ENCODE measurements at places on chromosomes 12 and 14.

DNA sequence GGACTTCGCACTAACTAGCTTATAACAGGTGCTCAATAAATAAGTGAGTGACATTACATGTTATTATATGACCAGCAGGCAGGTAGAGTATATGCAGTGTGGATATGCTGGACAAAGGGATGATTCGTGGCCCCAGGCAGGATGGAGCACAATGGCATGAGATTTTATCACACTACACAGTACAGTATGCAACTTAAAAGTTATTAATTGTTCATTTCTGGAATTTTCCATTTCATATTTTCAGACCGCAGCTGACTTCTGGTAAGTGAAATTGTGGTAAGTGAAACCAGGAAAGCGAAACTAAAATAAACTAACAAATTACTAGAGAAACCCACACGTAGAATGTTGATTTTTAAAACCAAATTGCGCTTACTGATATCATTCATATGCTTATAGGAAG lies 3.3 kb downstream of the PARP11 start:
- no peak for DNase-seq

DNA sequence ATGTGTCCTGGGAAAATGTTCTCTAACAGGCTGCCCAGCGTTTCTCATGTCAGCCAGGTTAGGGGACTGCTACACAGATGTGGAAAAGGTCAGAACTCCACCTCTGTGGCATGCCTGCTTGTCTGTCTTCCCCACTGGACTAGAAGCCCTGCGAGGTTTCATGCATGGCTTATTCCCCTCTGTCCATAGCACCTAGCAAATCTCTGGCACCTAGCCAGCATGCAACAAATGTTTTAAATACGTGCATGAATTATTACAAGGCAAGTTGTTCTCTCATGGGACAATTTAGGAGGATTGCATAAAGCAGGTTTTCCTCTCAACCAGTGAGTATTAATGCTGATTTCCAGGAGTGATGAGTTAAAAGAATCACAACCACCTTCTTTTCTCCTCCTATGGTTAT lies 21.4 kb upstream of the KCNK13 start:
- no peak for DNase-seq

GRCh38 chr14:69073429-69073828 lies 79.5 kb downstream of the DCAF5 start:
- no peak for DNase-seq

GRCh38 chr12:96486751-96487613 lies 2.4 kb upstream of the CFAP54 start:
- DNase-seq = no peak

DNA sequence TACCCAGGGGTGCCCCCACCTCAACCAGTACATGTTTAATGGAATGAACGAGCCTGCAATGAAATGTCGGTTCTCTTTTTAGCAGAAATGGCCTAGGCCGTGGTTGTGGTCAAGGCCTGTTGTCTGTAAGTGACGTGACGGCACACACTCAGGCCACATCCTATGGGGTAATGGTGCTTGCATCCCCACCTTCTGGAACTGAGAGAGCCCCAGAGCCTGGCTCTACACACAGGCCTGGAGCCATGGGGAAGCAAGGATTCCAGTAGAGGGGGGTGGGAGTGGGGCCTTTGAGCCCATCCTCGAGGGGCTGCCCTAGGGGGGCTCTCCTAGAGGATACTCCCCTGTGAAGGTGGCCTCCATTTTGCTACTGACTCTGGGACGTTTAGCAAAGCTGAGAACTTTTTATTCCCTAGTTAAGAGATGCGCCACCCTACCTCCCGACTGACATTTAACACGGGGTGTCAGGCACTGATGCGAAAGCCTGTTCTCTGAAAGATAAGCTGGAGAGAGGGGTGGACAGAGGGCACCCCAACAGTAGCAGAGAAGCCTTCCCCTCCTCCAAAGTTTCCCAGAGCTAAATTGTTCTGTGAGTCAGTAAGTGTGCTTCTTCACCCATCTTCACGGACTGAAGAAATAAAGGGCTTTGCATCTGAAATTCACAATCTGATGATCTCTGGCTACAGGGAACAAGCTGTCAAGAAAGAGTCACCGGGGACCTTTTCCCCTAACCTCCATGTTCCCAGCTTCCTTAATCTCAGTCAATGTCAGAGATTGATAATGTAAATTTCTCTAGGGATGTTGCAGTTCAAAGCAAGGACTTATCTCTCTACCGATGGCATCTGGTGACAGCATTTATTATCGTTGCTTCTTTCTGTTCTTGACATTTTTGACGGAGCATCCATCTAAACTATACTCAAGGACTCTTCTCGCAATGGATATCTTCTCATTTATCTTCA lies 6.8 kb downstream of the RIN3 start:
- DNase-seq = peak; percentile 60

DNA sequence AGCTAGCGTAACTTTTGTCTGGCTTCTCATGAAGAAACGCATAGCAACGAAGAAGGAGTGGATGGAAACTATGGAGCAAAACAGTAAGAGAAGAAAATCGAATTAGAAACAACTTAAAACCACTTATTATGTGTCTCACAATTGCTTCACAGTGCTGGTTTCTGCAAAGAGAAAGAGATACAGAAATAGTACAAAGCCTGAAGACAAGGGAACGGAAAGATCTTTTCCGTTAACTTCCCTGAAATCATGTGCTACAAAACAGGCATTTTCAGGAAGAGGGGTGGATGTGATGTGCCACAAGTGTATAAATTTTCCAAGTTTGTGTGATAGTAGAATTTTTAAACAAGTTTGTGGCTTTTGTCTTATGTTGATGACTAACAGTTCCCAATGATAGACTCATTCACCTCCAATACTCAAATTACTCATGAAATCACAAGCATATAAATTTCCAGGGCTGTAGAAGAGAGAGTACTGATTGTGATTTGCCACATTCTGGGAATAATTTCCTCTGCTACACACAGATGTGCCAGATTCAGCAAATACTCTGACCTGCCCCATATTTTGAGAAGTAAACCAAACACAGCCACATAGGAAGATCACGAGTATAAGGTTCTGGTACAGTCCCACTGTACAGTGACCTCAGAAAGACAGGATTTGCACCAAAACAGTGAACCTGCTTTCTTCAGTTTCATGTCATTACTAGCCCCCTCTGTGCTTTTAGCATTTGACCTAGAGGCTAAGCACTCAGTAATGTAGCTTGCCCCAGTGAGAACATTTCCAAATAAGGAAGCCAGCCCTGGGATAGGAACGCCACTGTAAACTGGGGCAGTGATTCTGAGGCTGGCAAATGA lies 41.4 kb upstream of the PPFIA2 start:
- DNase-seq = no peak

GRCh38 chr12:8108808-8109398 lies 14.5 kb upstream of the CLEC4A start:
- DNase-seq = peak; percentile 69

DNA sequence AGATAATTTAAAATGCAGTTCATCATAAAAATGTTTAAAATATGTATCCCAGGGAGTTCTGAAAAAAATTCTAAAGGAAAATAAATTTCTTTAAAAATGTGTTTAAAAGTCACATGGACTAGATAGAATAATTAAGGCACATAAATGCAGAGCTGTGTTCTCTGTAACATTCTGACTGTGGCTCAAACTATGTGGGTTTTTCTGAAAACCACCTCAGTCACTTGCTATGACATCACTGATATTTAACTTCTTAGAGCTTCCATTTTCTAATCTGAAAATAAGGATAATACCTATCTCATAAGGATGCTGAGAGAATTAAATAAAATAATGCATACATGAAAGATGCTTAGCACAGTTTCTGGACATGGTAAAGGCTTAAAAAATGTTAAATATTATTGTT lies 107.3 kb downstream of the SLC41A2 start:
- no peak for DNase-seq

DNA sequence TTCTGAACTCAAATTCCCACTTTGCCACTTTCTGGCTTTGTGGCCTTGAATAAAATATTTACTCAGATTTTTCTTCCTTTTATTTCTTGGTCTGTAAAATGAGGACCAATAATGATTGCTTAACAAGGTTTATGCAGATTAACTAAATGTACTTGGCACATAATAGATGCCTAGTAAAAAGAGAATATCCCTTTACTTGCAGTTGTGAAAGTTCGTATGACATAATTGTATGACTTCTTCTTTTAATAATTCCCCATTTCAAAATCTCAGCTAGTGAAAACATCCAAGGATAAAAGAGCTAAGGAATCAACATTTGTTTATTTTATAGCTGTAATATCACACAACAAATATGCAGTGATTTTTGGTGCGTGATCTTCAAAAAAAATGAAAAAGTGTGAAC lies 215.6 kb upstream of the ATP2B1 start:
- no peak for DNase-seq

- no peak for DNase-seq
These were observed 10.7 kb upstream of the EVL start for GRCh38 chr14:100054316-100055075.

- DNase-seq = no peak
These were observed 38.6 kb upstream of the NRXN3 start for GRCh38 chr14:78131616-78132015.

- no peak for DNase-seq
These were observed 106.3 kb downstream of the PTPRO start for GRCh38 chr12:15428632-15429031.

DNA sequence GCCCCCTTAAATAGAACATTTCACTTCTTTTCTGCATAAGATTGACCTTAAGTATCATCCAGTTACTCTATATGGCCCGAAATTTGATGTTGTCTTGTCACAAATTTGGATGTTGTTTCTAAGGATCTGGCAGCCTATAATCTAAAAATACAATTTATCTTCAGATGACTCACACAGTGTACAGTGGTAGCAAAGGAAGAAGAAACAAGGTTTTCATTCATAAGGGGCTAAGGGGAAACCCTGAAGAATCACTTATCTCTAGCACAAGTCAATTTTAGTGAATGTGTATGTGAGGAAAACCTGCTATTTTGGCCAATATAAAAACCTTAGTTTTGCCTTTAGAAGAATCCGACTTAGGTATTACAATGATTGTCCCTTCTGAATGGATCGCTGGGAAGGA lies 606.3 kb upstream of the LRFN5 start:
- no peak for DNase-seq

DNA sequence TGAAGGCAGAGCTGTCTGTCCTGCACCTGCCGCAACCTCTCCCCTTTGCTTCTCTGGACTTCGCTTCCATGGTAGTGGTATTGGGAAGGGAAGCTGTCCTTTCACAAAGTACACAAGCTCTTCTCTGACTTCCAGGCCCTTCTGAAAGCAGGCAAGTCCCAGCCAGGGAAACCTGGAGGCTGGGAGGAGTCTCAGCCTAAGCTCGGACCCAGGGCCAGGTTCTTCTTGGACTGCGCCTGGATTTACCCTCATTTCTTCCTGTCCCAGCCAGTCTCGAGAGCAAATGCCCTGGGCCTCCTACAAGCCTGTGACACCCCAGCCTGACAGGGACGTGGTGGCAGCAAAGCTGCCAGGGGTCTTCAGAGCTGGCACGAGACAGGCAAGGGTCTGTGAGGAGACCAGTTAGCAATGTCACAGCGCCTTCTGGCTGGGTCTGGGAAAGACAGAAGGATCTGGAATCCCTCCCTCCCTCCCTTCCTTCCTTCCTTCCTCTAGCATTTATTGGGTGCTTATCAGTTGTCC lies 22.4 kb downstream of the ISCA2 start:
- no peak for DNase-seq

DNA sequence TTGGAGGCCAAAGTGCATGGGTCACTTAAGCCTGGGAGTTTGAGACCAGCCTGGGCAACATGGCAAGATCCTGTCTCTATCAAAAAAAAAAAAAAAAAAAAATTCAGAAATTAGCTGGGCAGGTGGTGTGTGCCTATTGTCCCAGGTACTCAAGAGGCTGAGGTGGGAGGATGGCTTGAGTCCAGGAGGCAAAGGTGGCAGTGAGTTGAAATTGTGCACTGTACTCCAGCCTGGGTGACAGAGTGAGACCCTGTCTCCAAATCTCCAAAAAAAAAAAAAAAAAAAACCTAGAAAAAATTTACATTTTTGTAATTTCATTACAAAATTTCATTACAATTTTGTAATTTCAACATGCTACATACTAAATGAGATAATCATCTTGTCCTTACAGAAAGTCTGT lies 42.7 kb downstream of the SYNE2 start:
- DNase-seq = no peak

GRCh38 chr12:105382771-105383622 lies 52.5 kb downstream of the C12orf75 start:
- peak; percentile 78 for DNase-seq

DNA sequence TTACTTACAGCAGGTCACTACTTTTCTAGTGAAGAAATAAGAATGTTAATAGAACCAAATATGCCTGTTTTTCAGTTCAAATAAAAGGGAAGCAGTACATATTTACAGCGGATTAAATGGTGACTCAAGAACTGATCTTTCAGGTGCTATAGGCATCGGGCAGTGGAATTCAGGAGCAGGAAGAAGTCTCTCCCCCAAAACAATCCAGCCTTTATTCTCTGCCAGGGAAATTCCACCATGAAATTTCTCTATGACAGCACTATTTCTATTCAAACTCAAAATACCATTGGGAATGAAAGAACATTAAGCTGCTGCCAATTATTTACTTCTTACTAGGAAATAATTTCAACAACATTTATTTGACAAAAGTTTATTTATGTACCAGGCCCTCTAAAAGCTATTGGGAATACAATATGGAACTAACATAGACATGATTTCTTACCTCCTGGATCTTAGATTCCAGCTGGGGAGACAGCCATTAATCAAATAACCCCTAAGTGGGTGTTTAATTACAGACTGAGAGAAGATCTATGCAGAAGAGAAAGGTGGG lies 60.3 kb upstream of the KRR1 start:
- no peak for DNase-seq

GRCh38 chr12:53975064-53975471 lies 314 bp upstream of the HOTAIR start:
- no peak for DNase-seq

DNA sequence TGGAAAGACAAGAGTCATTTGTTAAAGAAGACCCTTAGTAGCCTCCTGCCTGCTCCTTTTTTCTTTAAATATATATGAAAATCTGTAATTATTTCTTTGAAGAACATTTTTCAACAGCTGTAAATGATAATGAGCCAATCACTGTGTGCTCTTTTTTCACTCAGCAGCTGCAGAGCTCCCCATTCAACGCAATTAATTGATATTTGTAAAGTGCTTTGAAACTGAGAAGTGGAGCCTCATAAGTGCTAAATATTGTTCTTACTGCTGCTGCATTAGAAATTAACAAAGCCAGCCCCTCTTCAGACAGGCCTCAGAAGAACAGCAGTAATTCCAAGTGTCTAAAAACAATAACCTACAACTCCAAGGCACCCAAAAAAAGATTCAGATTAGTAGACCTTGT lies 224.3 kb downstream of the GXYLT1 start:
- no peak for DNase-seq

- DNase-seq = no peak
These were observed 4.3 kb downstream of the SLC16A7 start for GRCh38 chr12:59600171-59600570.

- no peak for DNase-seq
These were observed 10.7 kb downstream of the DYRK2 start for GRCh38 chr12:67659292-67659691.

DNA sequence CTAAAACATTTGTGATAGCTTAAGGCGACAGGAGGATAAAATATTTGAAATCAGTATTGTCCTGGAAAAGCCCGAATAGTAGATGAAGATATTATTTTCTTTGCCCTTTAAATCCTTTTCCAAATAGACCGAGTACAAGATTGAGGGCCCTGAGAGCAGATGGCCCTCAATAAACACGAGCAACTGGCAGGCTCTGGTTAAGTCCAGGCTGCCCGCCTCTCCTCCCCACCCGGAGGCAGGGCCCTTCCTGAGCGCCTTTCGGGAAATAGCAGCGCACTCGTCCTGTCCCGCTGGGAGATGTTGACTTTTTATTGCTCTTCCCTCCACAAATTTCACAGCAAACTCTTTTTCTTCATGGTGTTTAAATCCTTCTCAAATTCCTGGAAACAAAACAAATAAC lies 50.8 kb upstream of the MAX start:
- no peak for DNase-seq

- DNase-seq = no peak
These were observed 25.5 kb downstream of the SLC25A3 start for GRCh38 chr12:98618952-98619351.

Measured in GM13976 (cell line).